ENCODE measurements at places on chromosomes 1 and 21.

DNA sequence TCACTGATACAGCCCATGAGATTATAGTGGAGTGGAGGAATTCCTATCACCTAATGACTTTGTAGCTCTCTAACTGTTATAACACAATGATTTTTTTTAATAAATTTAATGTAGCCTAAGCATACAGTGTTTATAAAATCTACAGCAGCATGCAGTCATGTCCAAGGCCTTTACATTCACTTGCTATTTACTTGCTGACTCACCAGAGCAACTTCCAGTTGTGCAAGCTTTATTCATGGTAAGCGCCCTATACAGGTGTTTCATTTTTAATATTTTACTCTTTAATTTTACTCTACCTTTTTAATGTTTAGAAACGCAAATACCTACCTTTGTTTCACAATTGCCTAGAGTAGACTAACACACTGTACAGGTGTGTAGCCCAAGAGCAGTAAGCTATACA, 1652.2 kb downstream of the BRINP3 start:
- no peak overlapping the region for H3K27ac ChIP-seq
- no peaks in the 10 kb centered on the region for H3K27me3 ChIP-seq
- no peaks in the 10 kb centered on the region for H3K36me3 ChIP-seq
- no peak for DNase-seq
- H3K4me1 ChIP-seq, result no peaks in the 10 kb centered on the region

- peak; percentile 44 for DNase-seq
- no peaks in the 10 kb centered on the region for H3K36me3 ChIP-seq
- no peak overlapping the region for H3K27ac ChIP-seq
- no peaks in the 10 kb centered on the region for H3K27me3 ChIP-seq
- H3K4me3 ChIP-seq, result no peak overlapping the region
- peaks cover 19% of the 10 kb centered on the region for H3K4me1 ChIP-seq
Measured at GRCh38 chr1:32771561-32772280, 45.4 kb downstream of the YARS1 start.

DNA sequence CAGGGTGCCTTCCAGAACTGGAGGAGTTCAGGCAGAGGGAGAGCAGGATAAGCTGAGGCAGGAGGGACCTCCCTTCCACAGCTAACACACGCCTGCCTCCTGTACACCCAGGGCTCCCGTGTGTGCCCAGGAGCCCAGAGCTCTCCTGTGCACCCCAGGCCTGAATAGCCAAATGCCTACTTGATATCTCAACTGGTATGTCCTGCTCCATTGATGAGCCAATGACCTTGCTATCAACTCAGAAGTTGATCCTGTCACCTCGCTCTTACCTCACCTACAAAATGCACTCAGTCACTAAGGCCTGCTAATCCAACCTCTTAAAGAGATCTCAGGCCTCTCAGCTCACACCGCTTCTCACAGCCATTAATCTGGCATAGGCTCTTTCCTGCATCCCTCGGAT, 7.1 kb downstream of the ECHDC2 start:
- no peak overlapping the region for H3K4me3 ChIP-seq
- no peaks in the 10 kb centered on the region for H3K27me3 ChIP-seq
- H3K36me3 ChIP-seq, result no peaks in the 10 kb centered on the region
- no peak overlapping the region for H3K27ac ChIP-seq

GRCh38 chr21:27429710-27430341, 462.9 kb upstream of the ADAMTS5 start:
- H3K27ac ChIP-seq, result no peak overlapping the region
- H3K4me3 ChIP-seq, result no peak overlapping the region
- no peaks in the 10 kb centered on the region for H3K36me3 ChIP-seq
- H3K27me3 ChIP-seq, result no peaks in the 10 kb centered on the region
- H3K4me1 ChIP-seq, result peaks cover 2% of the 10 kb centered on the region

DNA sequence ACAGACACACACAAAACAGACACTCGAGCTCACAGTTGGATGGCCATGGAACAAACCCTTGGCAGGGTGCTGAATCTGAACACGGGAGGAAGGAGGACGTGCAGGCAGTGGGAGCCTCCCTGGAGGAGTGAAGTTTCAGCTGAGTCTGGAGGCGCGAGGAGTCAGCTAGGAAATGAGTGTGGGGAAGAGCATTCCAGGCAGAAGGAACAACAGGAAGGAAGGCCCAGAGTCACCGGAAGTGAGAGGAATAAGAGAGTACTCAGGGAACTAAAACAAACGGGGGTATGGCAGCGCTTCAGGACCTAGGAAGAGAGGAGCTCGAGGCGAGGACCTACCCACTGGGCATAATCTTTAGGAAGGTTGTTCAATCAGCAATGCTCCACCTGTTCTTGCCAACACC, 137.3 kb downstream of the SYF2 start:
- H3K27ac ChIP-seq, result no peak overlapping the region
- H3K4me1 ChIP-seq, result no peaks in the 10 kb centered on the region
- no peaks in the 10 kb centered on the region for H3K27me3 ChIP-seq
- no peaks in the 10 kb centered on the region for H3K36me3 ChIP-seq

- no peak for DNase-seq
- H3K4me1 ChIP-seq, result no peaks in the 10 kb centered on the region
- no peaks in the 10 kb centered on the region for H3K27me3 ChIP-seq
- no peak overlapping the region for H3K4me3 ChIP-seq
Measured at GRCh38 chr1:175116903-175117302, 49.3 kb downstream of the TNN start.

GRCh38 chr1:14064649-14065442, 364.9 kb downstream of the PRDM2 start:
- no peaks in the 10 kb centered on the region for H3K4me1 ChIP-seq
- DNase-seq, result no peak
- no peak overlapping the region for H3K27ac ChIP-seq
- no peaks in the 10 kb centered on the region for H3K27me3 ChIP-seq
- no peak overlapping the region for H3K4me3 ChIP-seq

DNA sequence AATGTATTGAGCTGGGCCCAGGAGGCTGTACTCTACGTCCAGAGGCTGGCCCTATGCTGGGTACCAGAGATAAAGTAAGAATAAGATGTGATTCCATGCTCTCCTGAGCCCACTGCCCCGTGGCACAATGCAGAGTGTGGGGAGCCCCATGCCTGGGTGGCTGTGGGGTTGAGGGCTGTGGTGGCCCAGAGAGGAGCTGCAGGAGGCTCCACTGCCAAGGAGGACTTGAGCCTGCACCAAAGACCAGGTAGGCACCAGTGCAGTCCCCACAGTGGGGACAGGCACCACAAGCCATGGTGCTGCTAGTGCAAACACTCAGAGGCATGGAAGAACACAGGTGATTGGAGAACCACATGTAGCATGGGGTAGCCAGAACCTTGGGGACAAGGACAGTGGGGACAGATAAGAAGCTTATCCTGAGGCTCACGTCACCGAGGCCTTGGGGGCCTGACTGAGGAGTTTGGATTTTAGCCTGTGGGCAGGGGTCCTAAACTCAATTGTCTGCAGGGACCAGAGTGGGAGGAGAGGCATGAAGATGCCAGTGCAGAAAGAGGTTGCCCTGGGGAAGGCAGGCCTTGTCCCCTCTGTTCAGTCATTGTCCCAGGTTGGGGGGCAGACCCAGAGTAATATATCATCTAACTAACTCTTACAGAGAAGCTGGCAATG, 21.9 kb upstream of the EPS8L3 start:
- DNase-seq, result peak; percentile 11
- no peak overlapping the region for H3K27ac ChIP-seq
- H3K4me1 ChIP-seq, result peaks cover 12% of the 10 kb centered on the region
- H3K27me3 ChIP-seq, result no peaks in the 10 kb centered on the region
- H3K36me3 ChIP-seq, result no peaks in the 10 kb centered on the region

DNA sequence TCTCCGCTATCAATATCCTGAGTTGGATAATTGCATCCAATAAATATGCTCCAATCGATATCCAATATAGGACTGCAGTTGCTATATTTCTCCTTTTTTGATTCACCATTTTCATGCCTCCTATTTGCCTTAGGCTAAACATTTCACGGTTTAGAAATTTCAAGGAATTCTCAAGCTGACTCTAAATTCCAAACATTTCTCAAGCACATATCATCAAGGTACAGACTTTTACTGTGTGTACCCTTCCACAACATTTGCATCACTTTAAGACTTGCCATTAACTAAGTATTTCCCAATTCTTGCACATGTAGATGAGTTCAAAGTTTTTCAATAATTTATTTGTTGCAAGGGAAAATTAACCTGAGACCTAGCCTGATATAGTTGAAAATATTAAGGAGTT, 795.2 kb upstream of the TMPRSS15 start:
- H3K27ac ChIP-seq, result no peak overlapping the region
- H3K27me3 ChIP-seq, result no peaks in the 10 kb centered on the region
- DNase-seq, result no peak
- H3K4me3 ChIP-seq, result no peak overlapping the region

GRCh38 chr1:56710646-56711045, 65.5 kb downstream of the PRKAA2 start:
- no peak overlapping the region for H3K27ac ChIP-seq
- H3K36me3 ChIP-seq, result no peaks in the 10 kb centered on the region
- DNase-seq, result no peak

DNA sequence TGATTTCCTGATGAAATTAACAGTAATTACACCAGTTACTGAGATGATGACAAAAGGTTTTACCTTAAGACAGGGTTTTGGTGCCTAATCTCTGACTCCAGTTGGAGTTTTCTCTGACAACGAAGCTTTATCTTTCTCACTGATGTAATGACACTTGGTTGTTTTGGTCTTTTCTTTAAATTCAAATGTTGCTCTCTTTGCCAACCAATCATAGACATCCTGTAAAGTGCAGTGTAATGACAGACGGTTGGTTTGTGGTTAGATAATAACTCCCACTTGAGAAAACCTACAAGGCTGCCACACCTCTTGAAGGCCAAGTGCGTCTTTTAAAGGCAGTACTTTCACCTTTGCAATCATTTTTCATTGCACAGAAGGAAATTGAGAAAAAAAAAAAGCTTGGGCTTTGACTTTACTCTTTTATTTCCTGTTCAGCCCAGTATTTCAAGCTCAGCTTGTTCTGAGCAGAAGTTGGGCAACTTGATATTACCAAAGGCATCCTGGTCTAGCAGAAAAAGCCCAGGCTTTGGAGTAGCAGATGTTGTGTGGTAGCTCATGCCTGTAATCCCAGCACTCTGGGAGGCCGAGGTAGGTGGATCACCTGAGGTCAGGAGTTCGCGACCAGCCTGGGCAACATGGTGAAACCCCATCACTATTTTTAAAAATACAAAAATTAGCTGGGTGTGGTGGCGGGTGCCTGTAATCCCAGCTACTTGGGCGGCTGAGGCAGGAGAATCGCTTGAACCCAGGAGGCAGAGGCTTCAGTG, 14.9 kb downstream of the PDIK1L start:
- no peak overlapping the region for H3K4me3 ChIP-seq
- no peaks in the 10 kb centered on the region for H3K36me3 ChIP-seq
- DNase-seq, result no peak
- no peaks in the 10 kb centered on the region for H3K4me1 ChIP-seq
- no peaks in the 10 kb centered on the region for H3K27me3 ChIP-seq
- H3K27ac ChIP-seq, result no peak overlapping the region

DNA sequence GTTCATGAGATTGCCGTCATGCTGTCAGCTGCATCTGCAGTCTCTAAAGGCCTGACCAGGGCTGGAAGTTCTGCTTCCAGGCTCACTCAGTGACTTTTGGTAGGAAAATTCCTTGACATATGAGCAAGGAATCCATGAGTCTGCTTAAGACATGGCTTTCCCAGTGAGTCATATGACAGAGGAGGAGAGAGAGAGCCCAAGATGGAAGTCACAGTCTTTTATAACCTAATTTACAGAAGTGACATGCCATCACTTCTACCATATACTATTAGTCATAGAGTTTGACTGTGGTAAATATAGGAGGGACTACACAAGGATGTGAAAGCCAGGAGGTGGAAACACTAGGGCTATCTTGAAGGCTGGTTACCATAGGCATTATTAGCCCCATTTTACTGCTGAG, 115.2 kb downstream of the ROR1 start:
- no peak overlapping the region for H3K4me3 ChIP-seq
- H3K4me1 ChIP-seq, result no peaks in the 10 kb centered on the region
- no peak overlapping the region for H3K27ac ChIP-seq
- no peak for DNase-seq
- H3K27me3 ChIP-seq, result no peaks in the 10 kb centered on the region
- no peaks in the 10 kb centered on the region for H3K36me3 ChIP-seq
